Cardiac septum (tissue), 1 donor: ENCODE measurements at places on chromosomes 6 and 20.
A peak's percentile ranks its signal among the peaks of the same experiment; 100 is the strongest.

DNA sequence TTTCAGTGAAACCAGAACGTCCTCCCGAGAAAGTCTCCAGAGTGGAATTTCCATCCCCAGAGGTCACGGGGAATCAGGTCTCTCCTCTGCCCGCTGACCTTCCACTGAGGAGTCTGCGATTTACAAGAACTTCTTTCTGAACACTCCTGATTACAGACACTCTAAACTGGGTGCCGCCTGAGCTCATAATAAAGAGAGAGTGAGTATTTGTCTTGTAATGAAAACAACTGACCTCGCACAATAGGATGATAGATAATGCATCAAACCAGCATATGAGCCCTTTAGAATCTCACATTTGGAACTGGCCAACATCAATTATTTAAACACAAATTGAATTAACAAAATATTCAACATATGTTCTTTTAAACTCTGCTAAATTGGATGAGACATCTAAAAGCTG lies 47.5 kb downstream of the DLL1 start:
- DNase-seq, result no peak

- no peak for DNase-seq
These were observed 558.9 kb downstream of the PKHD1 start for GRCh38 chr6:51528556-51528955.

DNA sequence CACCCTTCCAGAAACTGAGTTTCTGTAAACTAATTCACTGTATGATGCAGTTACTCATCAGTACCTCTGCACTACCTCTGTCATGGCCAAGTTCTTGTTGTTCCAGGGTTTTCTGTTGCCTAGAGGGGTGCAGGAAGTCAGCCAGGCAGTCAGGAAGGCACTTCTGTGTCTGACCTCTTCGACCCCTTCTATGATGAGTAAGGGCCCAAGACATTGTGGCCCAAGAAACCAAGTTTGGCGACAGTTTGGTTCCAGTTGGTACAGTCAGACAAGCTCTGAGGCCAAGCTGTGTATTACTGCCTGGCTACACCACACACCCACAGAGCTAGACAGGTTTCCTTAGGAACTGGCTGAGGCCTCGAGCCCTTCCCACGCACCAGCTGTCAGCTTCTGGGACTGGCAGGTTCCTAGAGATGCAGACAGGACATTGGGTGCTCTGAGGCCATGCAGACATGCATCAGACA lies 41.2 kb downstream of the TRAF3IP2 start:
- DNase-seq, result no peak

GRCh38 chr20:21512634-21513180 lies 1.2 kb downstream of the NKX2-2 start:
- DNase-seq, result no peak

DNA sequence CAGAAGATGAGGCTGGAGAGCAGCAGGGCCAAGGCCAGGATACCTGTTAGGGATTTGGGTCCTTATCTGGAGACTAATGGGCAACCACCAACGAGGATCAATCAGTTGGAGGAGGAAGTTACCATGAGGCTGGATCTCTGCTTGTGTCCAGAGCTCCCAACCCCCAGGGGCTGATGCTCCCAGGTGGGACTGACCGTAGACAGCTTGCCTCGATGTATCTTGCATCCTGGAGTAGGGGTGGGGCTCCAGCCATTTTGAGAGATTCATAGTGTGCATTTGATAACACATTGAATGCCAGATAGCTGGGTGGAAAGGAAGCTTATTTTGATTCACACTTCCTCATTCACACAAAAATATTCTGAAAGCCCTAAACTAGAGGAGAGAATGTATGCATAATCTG lies 4.6 kb upstream of the RFPL4B start:
- DNase-seq, result no peak

DNA sequence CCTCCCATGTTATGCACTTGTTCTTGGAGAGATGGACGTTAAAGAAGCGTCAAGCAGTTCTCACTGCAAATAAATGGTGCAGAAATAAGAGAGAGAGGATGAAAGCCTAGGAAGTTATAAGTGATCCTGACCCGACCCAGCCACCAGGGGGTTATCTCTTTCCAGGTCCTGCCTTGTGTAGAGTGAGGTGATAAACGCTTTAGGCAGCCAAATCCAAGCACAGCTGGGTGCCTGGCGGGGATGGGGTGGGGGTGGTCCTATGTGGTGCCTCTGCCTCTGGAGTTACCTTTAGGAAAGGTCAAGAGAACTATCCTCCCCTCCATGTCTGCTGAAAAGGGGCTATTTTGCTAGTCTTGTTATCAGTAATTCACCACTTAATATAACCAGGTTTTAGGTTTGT lies 9.2 kb upstream of the TFAP2A start:
- no peak for DNase-seq

DNA sequence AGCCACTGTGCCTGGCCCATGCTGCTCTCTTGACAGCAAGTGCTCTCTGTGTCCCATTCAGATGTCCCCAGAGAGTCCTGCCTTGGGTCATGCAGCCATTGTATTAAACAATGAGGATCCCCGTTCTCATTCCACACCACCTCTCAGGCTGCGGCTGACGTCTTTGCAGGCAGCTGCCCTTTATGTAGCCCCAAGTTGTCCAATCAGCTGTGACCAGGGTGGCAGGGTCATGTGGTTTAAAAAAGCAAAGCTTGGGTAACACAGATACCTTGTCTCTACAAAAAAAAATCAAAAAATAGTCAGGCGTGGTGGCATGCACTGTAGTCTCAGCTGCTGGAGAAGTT lies 13.2 kb downstream of the GCNT2 start:
- DNase-seq, result no peak

DNA sequence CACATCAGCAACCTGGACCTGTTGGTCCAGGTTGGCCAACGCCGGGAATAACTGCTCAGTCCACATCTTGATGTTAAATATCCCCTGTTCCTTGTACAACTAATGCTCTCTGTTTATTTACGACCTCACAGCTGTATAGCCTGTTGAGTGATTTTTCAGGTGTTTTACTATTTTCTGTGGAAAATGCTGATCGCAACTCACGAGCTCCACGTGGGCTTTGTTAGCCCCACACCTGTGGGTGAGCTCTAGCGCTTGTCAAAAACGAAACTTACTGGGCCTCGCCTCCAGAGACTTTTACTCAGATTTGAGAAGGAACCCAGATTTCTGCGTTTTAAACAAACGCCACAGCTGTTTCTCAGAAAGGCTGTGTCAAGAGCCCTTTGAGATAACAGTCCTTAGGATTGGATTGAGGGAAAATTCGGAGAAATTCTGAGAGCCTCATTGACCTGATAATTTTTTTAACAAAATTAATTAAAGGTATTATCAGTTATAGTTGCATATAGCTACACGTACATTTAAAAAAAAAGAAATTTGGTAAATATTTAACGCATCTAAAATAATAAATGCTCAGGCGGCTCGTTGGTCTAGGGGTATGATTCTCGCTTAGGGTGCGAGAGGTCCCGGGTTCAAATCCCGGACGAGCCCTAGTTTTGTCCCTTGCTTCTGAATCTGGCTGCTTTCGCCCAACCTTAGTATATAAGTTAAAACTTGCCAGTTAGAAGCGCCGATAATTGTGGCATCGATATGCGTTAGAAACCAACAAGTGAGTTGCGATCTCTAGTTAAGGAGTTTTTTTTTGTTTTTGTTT lies 16.7 kb downstream of the HMGN4 start:
- no peak for DNase-seq

DNA sequence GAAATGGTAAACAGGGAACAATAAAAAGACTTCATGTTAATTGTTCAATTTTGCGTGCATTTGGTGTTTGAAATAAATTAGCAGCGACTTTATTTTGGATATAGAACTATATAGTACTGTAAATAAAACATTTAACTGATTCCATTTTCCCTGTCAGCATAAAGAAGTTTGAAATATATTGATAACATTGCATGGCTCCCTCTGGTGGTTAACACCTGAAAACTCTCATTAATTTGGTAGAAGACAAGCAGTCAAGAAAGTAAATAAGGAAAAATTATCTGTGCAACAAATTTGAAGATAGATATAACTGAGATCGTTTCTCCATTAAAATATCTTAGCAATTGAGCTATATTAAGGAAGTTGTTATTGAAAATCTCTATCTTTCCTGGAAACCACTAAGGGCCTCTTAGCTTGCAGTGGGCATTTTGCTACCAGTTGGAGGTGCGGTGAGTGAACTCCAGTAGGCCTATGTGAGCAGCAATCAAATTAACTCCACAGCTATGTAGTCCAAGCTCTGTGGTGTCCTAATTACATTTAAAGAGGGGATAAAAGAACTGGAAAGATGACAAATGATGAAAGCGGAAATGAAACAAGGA lies 435.7 kb upstream of the FKBP1C start:
- DNase-seq, result no peak

DNA sequence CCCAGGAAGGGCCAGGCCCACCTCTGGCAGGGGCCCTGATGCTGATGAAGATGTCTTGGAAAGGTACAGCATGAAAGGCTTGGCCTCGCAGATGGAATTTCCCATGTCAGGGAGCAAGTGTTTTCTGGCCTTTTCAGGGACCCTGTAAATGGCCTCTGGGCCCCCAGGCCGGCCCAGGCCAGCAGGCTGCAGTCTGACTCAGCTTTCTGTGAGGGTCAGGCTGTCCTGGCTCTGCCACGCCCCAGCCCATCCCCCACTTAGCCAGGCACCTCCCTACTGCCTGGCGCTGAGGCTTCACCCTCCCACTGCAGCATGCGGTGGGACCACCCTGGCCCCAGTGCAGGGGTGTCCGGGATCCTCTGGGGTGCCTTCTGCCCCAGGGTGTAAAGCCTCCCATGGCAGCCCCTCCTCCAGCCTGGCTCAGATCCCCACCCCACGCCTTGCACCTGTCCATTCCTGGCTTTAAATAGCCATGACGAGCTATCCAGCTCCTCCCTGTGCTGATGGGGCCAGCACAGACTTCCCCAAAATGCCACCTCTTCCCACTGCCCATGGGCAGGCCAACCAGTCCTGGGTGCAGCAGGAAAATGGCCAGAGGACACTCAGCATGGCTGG lies 35.6 kb upstream of the GATA5 start:
- no peak for DNase-seq

DNA sequence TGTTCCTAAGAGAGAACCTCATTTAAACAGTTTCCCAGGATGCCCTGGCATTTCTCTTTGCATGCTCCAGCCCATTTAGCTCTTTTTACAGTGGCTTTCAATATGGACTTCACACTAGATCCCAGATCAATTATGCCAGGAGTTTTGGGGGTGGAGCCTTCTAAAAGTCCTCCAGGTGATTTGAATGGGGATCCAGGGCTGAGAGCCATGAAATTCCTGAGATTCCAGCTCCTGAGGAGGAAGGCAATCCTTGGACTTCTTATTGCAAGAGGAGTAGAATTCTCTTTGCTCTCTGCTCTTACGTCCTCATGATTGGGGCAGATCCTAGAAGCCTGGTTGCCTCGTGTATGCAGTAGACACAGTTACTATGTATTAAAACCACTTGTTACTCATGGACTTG lies 184.2 kb downstream of the DHX35 start:
- peak; percentile 7 for DNase-seq

- DNase-seq, result no peak
These were observed 70.0 kb upstream of the FYN start for GRCh38 chr6:111943266-111943665.

DNA sequence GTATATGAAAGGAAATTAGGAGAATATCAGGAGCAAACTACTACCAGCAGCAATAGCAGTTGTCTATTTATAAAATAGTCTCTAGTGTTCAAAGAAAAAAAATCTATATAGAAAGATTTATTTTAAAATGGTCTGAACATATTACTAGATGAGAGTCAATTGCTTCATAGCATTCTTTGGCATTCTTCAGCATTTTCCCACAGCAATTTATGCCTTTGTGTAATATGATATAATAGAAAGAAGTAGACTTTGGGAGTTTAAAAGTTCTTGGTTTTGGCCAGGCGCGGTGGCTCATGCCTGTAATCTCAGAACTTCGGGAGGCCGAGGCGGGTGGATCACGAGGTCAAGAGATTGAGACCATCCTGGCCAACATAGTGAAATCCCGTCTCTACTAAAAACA lies 157.0 kb upstream of the PLN start:
- DNase-seq, result no peak

GRCh38 chr6:32406857-32407256 lies at the start of gene BTNL2:
BTNL2 (minus strand) TSS chr6:32407181; CDS start chr6:32407123, 58 bp downstream.
- DNase-seq, result no peak

DNA sequence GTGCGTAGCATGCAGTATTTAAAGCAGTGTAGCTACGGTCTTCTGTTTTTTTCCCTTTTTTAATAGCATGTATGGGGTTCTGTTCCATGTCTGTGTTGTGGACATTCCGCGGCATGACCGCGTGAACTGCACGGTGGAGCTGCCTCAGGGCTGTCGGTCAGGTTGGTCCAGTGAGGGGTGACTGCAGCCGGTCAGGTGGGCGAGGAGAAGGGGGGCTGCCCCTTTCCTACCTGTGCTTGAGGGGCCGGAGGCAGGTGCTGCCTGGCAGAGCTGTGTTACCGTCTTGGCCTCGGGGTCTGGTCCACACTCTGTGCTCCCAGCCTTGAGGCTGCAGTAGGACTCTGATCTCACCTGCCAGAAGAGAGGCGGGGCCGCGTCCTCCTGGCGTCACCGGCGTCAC lies 24.5 kb downstream of the UCKL1 start:
- DNase-seq, result no peak

DNA sequence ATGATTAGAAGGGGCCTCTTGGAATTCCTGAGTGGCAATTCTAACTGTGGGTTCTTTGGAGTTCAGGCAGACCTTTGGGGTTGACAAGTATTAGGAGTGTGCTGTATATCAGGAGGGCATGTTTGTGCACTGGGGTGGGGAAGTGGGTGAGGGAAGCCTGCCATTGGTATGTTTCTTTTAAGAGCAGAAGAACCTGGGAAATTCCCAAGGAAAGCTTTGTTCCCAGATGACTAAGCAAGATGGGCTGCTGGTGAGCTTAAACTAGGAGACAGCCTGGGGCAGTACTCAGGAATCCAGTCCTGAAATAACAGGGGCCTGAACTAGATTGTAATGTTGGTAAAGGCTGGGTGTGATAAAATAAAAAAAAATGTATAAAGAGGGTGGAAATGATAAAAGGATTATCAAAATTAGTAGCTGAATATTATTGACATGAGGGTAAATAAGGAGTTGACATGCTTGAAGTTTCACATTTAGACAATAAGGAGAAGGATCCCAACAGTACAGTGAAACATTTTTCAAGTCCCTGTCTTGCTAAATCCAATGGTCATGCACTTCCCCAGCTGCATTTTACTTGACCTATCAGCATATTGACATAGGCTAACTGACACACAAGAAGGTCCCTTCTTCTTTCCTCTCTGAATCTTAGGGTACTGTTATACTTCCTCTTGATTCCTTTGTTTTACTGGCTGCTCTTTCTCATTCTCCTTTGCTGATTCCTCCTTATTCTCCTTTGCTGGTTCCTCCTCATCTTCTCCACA lies 18.4 kb upstream of the IFNGR1 start:
- DNase-seq, result no peak

DNA sequence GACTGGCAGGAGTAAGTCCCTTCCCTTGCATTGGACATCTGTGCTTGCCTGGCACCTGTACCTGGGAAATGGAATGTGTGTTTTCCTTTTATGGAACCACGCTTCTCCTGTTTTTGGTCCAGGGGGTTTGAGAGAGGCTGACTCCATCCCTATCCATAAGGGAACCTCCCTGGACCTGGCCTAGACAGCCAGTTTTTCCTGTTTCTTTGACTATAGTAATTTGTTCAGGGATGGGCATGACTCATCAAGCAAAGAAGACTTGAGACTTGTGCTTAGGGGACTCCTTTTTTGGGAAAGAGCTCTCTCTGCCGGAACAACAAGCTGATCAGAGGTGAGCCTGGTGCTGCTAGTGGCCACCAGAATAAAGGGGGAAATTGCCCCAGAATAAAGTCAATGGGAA lies 393.8 kb downstream of the CDH26 start:
- DNase-seq, result no peak

- DNase-seq, result peak; percentile 86
These were observed 15.4 kb upstream of the IP6K3 start for GRCh38 chr6:33761922-33762629.

- DNase-seq, result no peak
These were observed 432.8 kb downstream of the HDGFL1 start for GRCh38 chr6:23002044-23002619.
